Activated T-helper 1 cell treated with anti-CD3 and anti-CD28 coated beads, Interleukin-2, amount 50 U/mL, for 16 hours (primary cell): ENCODE measurements at places on chromosomes 7 and 10.

GRCh38 chr7:151631570-151631952, 111.9 kb upstream of the RHEB start:
- no peak for DNase-seq

- no peak for DNase-seq
Measured at GRCh38 chr10:71001470-71001869, 113.1 kb upstream of the PCBD1 start.

DNA sequence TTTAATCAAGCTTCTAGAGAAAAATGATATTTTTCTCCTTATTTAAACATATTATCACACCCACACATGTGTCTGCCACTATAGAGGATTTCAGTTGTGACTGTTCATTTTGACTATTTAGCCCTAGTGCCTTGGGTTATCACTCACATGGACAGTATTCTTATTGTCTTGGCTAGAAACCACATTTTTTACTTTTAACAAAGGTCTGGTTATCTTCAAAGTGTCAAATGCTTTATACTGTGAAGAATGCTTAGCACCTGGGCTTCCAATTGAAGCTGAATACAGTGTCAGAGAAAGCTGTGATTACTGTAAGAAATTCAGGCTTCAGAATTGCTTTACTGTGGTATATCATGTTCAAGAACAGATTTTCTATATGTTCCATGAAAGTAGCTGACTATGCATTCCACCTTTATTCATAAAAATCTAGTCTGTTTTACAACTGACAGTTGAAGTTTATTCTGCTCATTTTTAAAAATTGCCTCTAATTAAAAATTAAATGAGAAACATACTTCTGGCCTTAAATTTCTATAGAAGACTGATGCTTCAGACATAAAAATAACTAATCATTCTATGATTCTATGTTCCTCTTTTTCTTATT, 278.6 kb downstream of the SEMA3D start:
- DNase-seq: no peak

- DNase-seq: no peak
Measured at GRCh38 chr7:101910991-101911799, 93.8 kb downstream of the CUX1 start.

DNA sequence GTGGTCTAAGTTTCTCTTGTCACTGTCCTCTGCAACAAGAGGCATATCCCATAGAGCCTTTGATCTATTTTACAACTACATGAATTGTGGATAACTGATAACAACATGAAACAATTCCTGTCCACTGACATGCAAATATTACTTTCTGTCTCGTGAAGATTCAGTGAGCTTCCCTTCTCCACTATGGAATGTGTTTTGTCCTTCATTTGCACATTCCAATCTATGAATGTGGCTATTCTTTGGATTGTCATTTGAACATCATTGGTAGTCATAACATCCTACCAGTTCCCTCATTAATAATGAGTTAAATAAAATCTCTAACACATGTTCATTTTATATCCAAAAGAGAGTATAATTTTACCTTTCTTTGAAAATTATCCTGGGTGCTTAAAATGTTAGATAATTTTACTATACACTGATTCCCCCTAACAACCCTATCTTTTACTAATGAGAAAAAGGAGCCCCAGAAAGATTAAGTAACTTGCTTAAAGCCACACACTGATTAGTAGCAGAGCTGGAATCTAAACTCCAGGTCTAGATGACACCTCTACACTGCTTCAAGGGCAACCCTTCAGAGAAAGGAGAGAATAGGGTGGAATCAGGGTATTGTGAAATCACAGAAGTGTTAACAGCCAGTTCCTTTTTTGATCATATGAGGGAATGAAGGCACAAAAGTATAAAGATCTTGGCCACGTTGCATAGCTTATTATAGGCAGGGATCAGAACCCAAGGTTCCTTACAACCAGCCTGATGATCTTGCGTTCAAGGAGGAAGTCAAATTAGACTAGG, 39.1 kb downstream of the PDE1C start:
- DNase-seq: no peak
